ENCODE measurements at places on chromosomes 5 and 9. TPM values are rescaled to one million over a fixed set of nuclear protein-coding genes. Genes with fewer than 3 reads are reported as not detected.
A peak's percentile ranks its signal among the peaks of the same experiment; 100 is the strongest.

Gene ELL2
- 45.6 TPM for total RNA-seq

Gene SPZ1
- total RNA-seq = not detected

Gene MIGA2
- 26.2 TPM for total RNA-seq

Gene MOB3B
- 1.3 TPM for total RNA-seq

DNA sequence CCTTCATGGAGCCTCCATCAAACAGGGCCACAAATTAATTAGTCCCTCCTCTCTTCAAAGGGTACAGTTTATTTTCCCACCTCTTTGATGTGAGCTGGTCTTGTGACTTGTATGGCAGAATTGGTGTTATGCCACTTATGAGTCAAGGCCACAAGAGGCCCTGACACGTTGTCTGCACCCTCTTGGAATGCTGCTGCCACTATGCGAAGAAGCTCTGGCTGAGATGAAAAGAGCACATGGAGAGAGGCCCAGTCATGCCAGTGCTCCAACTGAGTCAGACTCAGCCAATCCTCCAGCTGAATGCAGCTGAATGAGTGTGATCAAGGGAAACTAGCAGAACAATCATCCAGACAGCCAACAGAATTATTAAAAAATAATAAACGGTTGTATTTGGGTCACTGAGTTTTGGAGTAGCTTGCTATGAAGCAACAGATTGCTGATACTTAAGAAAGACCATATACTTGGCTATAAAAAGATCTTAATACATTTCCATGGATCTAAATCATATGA lies 128.3 kb downstream of the MARCHF11 start:
- DNase-seq = no peak
- no peaks in the 10 kb centered on the region for H3K27me3 ChIP-seq
- no peaks in the 10 kb centered on the region for H3K36me3 ChIP-seq
- H3K4me3 ChIP-seq = no peak overlapping the region

Gene FBN2
- not detected for total RNA-seq

DNA sequence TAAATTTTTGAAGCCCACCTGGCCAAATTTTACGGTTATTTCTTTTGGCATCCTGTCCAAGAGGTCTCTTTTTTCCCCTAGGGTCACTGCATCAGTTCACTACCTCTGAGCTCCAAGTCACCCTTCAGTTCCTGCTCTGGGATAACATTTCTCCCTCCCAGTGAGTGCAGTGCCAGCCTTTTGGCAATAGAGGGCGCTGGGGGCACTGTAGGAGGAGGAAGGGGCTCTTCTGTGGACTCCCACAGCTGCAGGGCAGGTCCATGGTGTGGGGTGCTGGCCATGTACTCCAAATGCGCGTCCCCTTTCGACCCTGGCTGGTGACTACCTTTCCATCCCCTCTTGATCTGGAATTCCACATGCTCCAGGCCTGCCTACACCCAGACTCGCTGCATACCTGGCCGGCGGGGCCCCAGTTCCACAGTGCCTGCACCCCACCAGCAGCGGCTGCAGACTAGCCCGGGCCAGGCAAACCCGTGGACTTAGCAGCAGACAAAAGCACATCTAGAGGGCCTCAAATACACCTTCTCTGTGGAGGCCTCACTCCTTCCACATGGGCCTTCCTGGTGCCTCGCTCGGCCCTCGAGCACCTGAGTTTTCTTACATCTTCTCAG lies 20.3 kb upstream of the NINJ1 start:
- no peak overlapping the region for H3K4me3 ChIP-seq
- peak; percentile 36 for DNase-seq
- peaks cover 8% of the 10 kb centered on the region for H3K4me1 ChIP-seq
- H3K27me3 ChIP-seq = no peaks in the 10 kb centered on the region
- H3K27ac ChIP-seq = no peak overlapping the region
- no peaks in the 10 kb centered on the region for H3K36me3 ChIP-seq

GRCh38 chr9:72537671-72538070 lies 16.3 kb downstream of the TMC1 start:
- no peak for DNase-seq
- H3K4me3 ChIP-seq = no peak overlapping the region
- no peaks in the 10 kb centered on the region for H3K27me3 ChIP-seq
- no peak overlapping the region for H3K27ac ChIP-seq

- no peaks in the 10 kb centered on the region for H3K36me3 ChIP-seq
- no peaks in the 10 kb centered on the region for H3K27me3 ChIP-seq
- no peak overlapping the region for H3K27ac ChIP-seq
Measured at GRCh38 chr5:120083851-120084542, 380.1 kb upstream of the PRR16 start.

GRCh38 chr5:99605904-99606303 lies 677.1 kb upstream of the CHD1 start:
- no peaks in the 10 kb centered on the region for H3K27me3 ChIP-seq
- H3K27ac ChIP-seq = no peak overlapping the region

GRCh38 chr5:58499941-58500340 lies 8.7 kb downstream of the GAPT start:
- H3K4me1 ChIP-seq = no peaks in the 10 kb centered on the region
- no peak for DNase-seq
- no peak overlapping the region for H3K4me3 ChIP-seq
- H3K36me3 ChIP-seq = no peaks in the 10 kb centered on the region
- H3K27me3 ChIP-seq = peaks cover 9% of the 10 kb centered on the region
- no peak overlapping the region for H3K27ac ChIP-seq

Gene IL7R
- 112 TPM for total RNA-seq

DNA sequence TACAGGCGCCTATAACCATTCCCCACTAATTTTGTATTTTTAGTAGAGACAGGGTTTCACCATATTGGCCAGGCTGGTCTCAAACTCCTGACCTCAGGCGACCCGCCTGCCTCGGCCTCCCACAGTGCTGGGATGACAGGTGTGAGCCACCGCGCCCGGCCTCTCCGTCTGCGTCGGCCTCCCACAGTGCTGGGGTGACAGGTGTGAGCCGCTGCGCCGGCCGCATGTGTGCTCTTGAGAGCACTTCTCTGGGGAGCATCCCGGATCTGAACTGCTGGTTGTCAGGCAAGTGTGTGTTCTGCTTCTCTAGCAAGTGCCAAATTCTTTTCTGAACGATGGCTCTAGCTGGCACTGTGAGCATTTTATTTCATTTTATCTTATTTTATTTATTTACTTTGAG lies 3.7 kb upstream of the ENTPD2 start:
- DNase-seq = no peak
- H3K4me3 ChIP-seq = no peak overlapping the region
- no peak overlapping the region for H3K27ac ChIP-seq
- no peaks in the 10 kb centered on the region for H3K4me1 ChIP-seq

Gene SPINK13
- not detected for total RNA-seq

Gene NUTM2F
- total RNA-seq = not detected

Gene DEPDC1B
- 25.5 TPM for total RNA-seq

DNA sequence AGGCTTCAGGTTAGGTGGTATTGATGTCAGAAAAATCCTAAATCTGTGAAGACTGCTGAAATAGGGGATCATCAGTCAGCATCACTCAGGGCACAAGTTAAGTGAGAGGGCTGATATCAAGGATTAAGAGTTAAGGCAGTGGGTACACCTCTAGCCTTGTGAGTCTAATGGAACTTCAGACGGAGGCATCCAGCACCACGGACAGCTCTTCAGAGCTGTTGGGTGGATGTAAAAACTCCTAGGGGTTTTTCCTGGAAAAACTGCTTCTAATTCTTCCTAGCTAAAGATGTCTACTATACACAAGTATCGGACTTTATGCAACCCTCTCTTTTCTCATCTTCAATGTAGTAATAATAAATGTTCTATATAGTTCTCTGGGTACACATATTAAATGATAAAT lies 165.9 kb downstream of the SH3GL2 start:
- H3K27ac ChIP-seq = no peak overlapping the region
- no peak for DNase-seq
- H3K36me3 ChIP-seq = no peaks in the 10 kb centered on the region
- H3K4me3 ChIP-seq = no peak overlapping the region
- no peaks in the 10 kb centered on the region for H3K4me1 ChIP-seq
- no peaks in the 10 kb centered on the region for H3K27me3 ChIP-seq

DNA sequence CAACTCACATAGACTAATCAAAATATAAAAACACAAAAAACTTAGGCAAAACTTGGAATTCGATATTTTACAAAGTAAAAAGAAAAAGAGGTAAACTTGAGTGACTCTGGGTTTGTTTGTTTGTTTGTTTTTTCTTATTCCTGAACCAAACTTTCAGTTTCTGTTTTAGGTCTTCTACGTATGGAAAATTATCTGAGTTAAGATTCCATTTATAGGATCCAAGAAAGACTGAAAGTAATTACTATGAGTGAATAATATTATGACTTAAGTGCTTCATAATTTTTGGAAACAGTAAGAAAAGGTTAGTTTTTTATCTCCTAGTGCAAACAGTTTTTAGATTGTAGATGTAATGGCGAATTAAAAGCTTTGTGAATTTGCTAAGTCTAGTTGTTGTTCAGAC lies 13.2 kb downstream of the ST8SIA4 start:
- H3K27me3 ChIP-seq = no peaks in the 10 kb centered on the region
- H3K4me3 ChIP-seq = peak overlapping the region; percentile 11
- peaks cover 36% of the 10 kb centered on the region for H3K36me3 ChIP-seq
- H3K27ac ChIP-seq = peak overlapping the region; percentile 91
- no peak for DNase-seq

DNA sequence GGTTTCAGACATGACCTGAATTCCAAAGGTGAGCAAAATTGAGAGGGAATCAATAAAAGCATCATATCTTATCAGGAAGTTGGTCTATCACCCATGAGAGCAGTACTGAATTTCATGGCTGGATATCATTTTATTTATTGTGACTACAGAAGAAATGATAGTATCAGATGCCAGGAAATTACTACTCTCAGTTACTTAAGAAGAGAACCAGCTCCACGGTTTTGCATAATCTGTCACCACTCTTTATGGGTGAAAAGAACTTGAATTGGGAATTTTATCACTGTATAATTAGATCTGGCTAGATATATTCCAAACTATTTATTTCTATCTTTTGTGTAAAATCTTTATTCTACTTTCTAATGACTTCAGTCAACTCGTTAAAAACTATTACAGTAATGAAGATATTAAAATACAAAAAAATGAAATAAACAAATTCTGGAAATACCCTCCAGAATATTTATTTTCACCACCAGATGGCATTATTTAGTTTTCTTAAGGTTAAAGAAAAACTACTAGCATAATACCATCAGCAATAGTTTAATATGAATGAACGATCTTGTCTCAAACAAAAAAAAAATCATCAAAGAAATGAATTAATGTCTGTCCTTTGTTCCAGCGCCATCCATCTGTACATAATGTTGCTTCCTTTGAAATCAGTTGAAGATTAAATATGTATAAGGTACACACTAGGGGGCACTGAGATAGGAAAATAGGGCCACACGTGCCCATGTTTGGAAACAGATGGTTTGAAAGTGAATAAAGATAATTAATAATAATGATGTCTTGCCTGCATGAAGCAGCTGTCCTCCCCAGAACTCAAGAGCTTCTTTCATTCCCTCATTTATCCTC lies 84.7 kb upstream of the SLCO6A1 start:
- H3K27me3 ChIP-seq = no peaks in the 10 kb centered on the region
- DNase-seq = no peak
- H3K27ac ChIP-seq = no peak overlapping the region
- peaks cover 1% of the 10 kb centered on the region for H3K4me1 ChIP-seq
- no peaks in the 10 kb centered on the region for H3K36me3 ChIP-seq

Gene MXD3
- 17.3 TPM for total RNA-seq

DNA sequence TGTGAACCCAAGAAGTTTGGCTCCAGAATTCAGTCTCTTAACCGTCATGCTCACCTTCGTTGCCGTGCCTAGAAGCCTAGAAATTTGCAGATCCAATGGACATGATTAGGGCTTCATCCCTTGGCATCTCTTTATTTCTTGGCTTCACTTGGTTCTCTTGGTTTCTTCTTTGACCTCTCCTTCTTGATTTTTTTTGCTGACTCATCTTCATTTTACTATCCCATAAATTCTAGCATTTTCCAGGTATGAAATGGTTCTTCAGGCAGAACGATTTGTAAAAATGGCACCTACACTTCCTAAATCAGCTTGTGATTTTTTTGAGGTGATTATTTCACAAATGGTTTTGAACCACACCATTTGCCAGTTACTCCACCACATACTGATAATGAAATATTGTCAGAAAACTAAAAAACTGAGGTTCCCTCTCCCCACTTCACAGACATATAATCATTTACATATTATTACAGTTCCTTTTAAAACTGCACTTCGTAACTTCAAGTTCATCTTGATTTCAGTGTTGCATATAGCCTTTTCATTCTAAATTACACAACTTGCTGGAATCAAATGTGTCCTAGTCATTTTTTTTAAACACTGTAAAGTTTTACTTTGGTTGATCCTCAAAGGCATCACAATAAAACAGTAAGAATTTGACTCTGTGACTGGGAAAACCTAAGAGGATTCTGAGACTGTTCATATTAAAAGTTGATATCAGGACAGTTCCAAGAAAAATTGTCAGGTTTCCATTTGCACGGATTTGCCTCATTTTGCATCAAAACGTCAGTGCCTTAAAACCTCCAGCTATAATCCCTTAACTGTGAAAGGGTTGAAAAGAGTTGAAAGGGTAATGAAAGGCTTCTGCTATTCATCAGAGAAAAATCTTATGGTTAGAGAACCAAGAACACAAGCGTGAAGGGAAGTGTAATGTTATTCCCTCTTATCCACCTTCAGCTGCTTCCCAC lies 8.9 kb upstream of the NREP start:
- H3K4me1 ChIP-seq = no peaks in the 10 kb centered on the region
- no peak for DNase-seq
- no peak overlapping the region for H3K27ac ChIP-seq
- peaks cover 5% of the 10 kb centered on the region for H3K27me3 ChIP-seq
- H3K4me3 ChIP-seq = no peak overlapping the region

DNA sequence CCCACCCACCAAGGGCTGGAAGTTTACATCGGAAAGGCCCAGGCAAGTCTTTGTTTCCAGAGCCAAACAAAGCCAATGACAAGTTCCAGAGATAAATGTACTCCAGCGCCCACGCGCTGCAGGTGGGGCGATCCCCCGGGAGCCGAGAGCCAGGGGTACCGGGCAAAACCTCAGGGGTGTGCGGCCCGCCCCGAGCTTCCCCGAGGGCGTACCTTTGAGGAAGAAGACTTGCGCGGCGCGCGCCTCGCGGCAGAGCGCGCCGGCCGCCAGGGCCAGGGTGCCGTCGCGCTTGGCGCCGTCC lies 671 bp downstream of the DUSP1 start:
- peak overlapping the region; percentile 83 for H3K27ac ChIP-seq
- H3K36me3 ChIP-seq = peaks cover 28% of the 10 kb centered on the region
- no peak for DNase-seq
- H3K4me3 ChIP-seq = peak overlapping the region; percentile 86
- no peaks in the 10 kb centered on the region for H3K27me3 ChIP-seq

Gene LCN9
- not detected for total RNA-seq

DNA sequence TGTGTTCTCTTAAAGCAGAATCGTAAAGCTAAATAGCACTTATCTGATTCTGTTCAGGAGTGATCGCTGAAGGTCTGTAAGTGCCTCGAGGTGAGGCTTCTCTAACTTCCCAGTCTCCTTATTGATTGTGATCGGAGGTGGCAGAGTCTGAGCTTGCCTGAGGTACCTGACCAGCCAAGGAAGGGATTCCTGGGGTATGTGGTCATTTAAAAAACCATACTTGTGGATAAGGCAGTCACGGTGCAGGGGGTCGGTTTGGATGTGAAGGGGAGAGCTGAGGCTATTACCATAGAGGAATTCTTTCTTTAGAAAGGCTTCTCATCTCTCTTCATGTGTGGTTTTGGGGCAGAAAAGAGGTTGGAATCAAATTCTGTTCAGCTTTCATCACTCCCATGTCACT lies 193.7 kb downstream of the TLE4 start:
- no peak overlapping the region for H3K4me3 ChIP-seq
- no peaks in the 10 kb centered on the region for H3K36me3 ChIP-seq
- no peak overlapping the region for H3K27ac ChIP-seq
- H3K4me1 ChIP-seq = no peaks in the 10 kb centered on the region
- no peaks in the 10 kb centered on the region for H3K27me3 ChIP-seq

Gene SLC6A3
- not detected for total RNA-seq

Gene KIF4B
- not detected for total RNA-seq

Gene PSMD5
- 69.3 TPM for total RNA-seq
